ENCODE measurements at places on chromosomes 3 and 15.

DNA sequence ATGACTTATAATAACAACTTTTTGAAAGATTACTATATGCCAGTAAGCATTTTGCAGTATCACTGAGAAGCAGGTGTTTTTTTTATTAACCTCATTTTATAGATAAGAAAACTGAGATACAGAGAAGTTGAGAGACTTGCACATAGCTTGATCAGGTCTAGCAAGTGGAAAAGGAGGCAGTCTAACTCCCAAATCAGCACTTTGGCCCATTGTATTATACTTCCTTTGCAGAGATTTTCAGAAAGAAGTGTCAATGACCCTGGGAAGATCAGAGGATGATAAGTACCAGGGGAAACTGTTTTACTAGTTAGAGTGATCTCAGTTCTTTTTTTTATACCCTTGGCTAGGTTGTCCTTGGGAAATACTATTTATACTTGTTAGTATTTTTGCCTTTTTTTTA is 358.7 kb downstream of the SQOR start:
- no peak for DNase-seq

DNA sequence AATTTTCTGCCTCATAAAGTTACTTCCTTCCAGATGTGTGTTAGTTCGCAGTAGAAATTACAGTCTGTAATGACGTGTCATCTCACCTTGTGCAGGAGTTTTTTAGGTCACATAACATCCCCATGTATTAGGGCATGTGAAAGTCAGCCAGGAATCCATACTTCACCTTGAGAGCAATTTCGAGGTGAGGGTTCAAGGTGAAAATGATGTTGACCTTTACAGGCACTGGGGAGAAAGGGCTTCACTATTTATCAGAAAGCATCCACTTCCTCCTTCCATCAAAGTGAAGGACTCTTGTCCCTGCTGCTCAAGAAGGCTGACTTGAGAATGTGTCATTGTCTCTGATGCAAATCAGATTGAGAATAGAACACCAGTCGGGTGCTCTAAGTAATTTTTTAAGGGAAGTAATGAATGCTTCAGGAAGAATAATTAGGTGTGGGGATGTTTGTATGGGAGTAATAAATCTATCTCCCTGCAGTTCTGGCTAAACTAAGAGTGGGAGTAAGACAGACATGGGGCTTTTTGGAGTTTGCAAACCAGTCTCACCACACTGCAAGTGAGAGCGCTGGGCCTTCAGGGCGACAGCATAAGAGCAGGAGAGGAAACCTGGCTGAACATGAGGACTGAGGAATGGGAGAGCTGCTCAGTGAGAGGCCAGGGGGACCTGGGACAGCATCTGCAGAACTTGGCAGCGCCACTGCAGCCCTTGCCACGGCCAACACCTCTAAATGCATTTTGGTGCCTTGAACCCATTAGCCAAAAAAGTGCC is 85.9 kb upstream of the IL12A start:
- DNase-seq, result no peak

DNA sequence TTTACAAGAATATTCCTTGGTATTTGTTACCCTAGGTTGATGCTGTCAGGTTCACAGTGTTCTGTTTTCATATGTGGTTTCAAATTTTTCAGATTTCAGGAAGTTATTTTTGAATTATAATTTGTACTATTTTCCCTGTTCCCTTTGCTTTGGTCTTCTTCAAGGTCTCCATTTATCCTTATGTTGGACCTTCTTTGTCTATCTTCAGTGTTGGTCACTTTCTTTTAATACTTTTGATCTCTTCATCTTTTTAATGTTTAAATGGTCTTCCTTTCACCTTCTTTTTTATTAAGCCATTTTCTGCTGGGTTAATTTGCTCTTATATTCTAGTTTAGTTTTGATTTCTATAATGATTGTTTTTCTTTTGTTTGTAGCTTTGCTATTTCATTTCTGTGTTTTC is 61.3 kb downstream of the KLHL25 start:
- DNase-seq, result no peak

GRCh38 chr3:57029383-57029782 is 31.1 kb upstream of the SPATA12 start:
- no peak for DNase-seq

- no peak for DNase-seq
Observed at GRCh38 chr3:159872374-159873109, 116.1 kb upstream of the IL12A start.

- DNase-seq, result peak; percentile 62
Observed at GRCh38 chr3:100254168-100254777, 6.5 kb upstream of the TBC1D23 start.

- DNase-seq, result no peak
Observed at GRCh38 chr3:144273601-144274000, 302.0 kb downstream of the DIPK2A start.

DNA sequence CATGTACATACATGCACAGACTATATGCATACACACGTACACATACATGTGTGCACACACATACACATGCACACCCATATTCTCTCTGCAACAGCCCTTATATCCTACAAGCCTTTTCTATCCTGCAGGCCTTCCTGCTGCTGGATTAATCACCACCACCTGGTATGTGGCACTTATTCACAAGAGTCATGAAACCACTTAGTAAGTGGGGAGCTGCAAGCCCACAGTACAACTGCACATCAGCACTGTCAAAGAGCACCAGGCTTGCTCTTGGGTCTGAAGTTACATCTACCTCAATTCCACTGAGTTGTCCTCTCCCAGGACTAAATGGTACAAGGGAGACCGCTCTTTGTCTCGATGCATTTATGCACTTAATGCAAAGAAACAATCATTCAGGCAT is 233.2 kb downstream of the KLF13 start:
- no peak for DNase-seq

GRCh38 chr15:67508407-67508806 is 12.5 kb upstream of the C15orf61 start:
- no peak for DNase-seq

- DNase-seq, result no peak
Observed at GRCh38 chr3:95319921-95320494, 1257.1 kb downstream of the NSUN3 start.

- no peak for DNase-seq
Observed at GRCh38 chr3:195755791-195756676, 35.3 kb downstream of the MUC20 start.

DNA sequence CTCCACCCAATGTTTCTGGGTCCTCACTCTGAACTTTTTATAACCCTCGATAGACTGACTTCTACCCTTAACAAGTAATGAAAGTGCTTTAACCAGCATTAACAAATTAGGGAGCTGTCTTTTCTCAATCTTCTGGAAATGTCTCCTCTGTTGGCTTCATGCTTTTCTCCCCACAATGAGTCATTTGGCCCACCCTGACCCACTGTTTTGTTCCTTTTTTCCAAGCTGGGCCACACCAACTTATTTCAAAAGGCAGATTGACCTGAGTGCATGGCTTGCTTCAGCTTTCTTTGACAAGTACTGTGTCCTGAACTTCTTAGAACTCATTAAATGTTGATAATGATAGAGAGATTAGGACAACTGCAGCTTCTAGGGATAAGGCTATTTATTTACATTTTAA is 199.6 kb upstream of the SEMA6D start:
- no peak for DNase-seq

DNA sequence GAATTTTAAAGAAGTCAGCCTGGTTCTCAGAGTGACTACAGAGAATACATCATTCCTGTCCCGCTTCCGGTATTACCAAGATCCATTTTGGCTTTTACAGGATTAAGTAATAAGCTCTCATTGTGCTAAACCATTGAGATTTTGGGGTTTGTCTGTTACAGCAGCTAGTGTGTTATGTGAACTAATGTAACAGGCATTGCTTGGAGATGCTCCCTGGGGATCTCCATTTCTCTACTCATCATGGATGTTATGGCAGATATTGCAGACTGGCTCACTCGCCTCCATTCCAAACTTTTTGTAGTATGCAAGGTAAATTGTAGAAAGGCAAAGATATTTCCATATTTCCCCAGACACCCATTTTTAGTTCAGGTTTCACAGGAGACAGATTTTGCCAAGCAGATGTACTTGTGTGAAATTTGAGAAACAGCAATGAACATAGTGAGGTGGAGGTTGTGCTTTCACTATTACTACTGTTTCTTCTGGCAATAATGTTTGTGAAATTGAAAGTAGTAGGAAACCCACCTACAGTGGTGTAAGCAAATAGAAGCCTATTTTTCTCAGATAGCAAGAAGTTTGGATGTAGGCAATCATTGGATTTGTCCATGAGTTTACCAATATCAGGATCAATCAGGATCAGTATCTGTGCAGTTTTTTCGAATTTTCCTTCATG is 177.1 kb upstream of the GALNT15 start:
- DNase-seq, result no peak

GRCh38 chr15:85753261-85753660 is 41.5 kb downstream of the KLHL25 start:
- DNase-seq, result no peak

DNA sequence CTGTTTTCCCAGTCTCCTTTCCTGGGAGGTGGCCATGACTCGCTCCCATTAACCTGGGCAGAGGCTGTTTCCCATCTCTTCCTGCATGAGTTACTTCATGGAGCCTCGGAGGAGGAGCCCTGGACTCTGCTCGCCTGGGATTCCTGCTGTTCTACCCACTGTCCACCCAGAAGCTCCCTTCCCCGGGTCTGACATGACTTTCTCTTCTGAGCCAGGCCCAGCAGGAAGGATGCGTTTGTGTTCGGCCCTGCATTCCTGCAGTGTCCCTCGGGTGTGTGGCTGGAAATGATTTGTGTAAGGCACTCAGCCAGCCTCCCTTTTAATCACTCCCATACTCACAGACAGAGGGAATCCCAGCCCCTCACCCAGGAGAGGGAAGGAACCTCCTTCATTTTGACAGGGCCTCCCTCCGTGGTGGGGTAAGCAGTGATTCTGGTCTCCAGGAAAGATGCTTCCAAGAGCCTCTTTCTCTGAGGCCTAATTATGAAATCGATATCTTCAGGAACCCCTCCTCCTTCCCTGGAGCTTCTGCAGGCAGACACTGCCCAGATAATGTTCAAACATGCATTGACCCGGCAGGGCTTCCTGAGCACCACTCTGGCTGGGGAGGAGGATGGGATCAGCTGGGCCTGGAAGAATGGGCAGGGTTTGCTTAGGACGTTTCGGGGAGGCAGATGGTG is 41.6 kb upstream of the DLG1 start:
- DNase-seq, result no peak

DNA sequence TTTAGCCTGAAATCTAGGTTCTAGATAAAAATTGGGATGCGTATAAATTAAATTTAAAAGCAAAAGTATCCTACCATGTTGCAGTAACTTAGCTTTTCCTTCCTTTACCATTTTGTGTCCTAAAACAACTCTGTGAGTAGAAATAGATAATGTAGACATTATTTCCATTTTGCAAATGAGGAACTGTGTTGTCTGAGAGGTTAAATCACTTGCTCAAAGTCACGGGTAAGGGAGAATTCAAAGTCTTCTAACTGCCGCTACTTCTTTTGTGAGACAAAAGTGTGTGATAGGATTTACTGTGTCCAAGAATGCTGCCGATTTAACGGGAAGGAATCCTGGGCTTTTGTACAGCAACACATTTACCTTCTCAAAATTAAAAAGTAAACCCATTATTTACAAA is 40.7 kb downstream of the MYO1E start:
- no peak for DNase-seq
